Parietal lobe (tissue), 2 donors: ENCODE measurements at places on chromosomes 11 and 22. TPM values are rescaled to one million over a fixed set of nuclear protein-coding genes. Genes with fewer than 3 reads are reported as not detected.

The IGSF9B gene
- total RNA-seq = 13.8 TPM

The OR52N4 gene
- total RNA-seq = 0.63 TPM

The BTG4 gene
- total RNA-seq = not detected

The LMNTD2 gene
- total RNA-seq = not detected

The NXPE1 gene
- total RNA-seq = not detected

The FGF19 gene
- total RNA-seq = not detected

The GUCY1A2 gene
- 186 TPM for total RNA-seq

The RAB1B gene
- total RNA-seq = 41.0 TPM

The KRTAP5-11 gene
- total RNA-seq = not detected

The RBFOX2 gene
- total RNA-seq = 677 TPM

The BTBD18 gene
- total RNA-seq = not detected

The USP2 gene
- 5.0 TPM for total RNA-seq

The ADM2 gene
- under 0.01 TPM for total RNA-seq

The OR10G4 gene
- not detected for total RNA-seq

The ACAT1 gene
- total RNA-seq = 106 TPM
